CD14-positive monocyte (primary cell): ENCODE measurements at places on chromosomes 7 and 10.

DNA sequence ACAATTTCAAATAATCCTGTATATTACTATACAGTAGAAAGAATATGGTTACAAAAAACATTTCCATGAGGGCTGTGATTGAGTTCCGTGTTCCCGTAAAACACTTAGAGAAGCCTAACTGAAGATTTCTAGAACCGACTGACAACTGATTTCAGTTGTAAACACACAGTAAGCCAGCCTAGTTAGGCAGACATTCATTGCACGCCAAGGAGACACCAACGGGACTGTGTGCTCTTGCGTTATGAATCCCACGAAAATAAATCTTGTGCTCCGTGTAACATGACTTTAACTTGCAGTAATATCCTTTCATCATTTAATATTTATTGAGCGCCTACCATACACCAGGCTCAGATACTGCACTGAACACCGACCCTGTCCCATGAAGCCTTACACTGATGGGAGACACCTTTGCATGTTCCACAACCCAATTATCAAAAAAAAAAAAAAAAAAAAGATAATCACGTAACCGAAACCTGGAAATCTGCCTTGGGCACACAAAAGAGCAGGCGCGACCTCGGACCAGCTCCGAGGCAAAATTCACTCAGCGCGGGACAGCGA lies 420 bp upstream of the KLHL7 start:
- peak overlapping the region; percentile 92 for H3K4me3 ChIP-seq
- no peaks in the 10 kb centered on the region for H3K36me3 ChIP-seq
- peaks cover 16% of the 10 kb centered on the region for H3K4me1 ChIP-seq
- H3K27ac ChIP-seq = no peak overlapping the region

- H3K27me3 ChIP-seq = no peaks in the 10 kb centered on the region
- H3K4me1 ChIP-seq = peaks cover 37% of the 10 kb centered on the region
- no peak overlapping the region for H3K4me3 ChIP-seq
- H3K36me3 ChIP-seq = no peaks in the 10 kb centered on the region
- H3K27ac ChIP-seq = peak overlapping the region; percentile 87
Measured at GRCh38 chr7:36726311-36726710, 2.0 kb upstream of the AOAH start.

GRCh38 chr10:69345402-69345801 lies 67.1 kb downstream of the HK1 start:
- H3K27ac ChIP-seq = peak overlapping the region; percentile 83
- peaks cover 32% of the 10 kb centered on the region for H3K36me3 ChIP-seq
- no peak for DNase-seq
- peaks cover 71% of the 10 kb centered on the region for H3K4me1 ChIP-seq

DNA sequence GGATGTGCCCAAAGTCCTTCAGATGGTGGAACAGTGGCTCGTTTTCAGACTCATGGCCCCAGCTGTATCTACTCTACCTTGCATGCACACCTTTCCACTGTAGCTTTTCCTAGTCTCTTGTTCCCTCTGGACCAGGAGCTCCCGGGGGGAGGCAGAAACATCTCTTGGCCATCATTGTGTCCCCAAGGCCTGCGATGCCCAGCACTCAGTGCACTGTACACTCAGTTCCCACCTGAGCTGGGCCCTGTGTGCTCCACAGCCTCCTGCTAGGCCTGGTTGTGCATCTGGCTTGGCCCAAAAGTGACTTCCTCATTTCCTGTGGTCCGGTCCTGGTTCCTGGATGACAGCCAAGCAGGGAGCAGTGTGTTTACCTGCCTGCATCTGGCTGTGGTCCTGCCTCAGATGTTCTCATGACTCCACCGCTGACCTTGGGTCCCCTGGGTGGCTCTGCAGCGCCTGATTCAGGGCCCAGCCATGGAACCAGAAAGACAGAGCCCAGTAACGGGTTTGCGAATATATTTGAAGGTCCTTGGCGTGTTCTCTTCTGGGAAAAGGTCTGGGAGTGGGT lies 9.9 kb upstream of the DOCK1 start:
- no peaks in the 10 kb centered on the region for H3K27me3 ChIP-seq
- no peaks in the 10 kb centered on the region for H3K36me3 ChIP-seq
- H3K4me3 ChIP-seq = no peak overlapping the region
- H3K4me1 ChIP-seq = no peaks in the 10 kb centered on the region

DNA sequence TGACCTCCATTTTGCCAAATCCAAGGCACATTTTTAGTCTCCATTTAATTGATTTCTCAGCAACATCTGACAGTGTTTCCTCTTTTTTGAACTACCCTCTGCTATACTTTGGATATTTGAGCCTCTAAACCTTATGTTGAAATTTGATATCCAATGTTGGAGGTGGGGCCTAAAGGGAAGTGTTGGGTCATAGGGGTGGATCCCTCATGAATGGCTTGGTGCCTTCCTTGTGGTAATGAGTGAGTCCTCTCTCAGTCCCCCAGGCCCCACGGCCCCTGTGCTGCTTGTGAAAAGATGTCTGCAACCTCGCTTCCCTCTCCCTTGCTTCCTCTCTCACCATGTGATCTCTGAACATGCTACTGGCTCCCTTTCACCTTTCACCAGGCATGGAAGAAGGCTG lies 96.8 kb upstream of the DGKB start:
- H3K27ac ChIP-seq = no peak overlapping the region
- no peaks in the 10 kb centered on the region for H3K27me3 ChIP-seq
- no peak overlapping the region for H3K4me3 ChIP-seq
- no peaks in the 10 kb centered on the region for H3K4me1 ChIP-seq
- DNase-seq = no peak
- no peaks in the 10 kb centered on the region for H3K36me3 ChIP-seq

DNA sequence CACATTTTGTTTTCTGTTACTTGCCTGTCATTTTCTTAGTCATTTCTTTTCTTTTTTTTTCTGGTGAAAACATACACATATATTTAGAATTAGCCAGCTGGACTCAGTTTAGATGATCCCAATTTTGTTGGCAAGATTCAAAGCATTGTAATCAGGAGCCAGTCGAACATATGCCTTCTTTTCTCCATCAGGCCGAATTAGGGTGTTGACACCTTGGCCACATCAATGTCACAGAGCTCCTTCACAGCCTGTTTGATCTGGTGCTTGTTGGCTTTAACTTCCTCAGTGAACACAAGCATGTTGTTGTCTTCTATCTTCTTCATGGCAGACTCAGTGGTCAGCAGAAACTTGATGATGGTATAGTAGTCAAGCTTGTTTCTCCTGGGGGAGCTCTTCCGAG lies 32.6 kb downstream of the PHF14 start:
- no peak overlapping the region for H3K4me3 ChIP-seq
- no peak overlapping the region for H3K27ac ChIP-seq
- no peaks in the 10 kb centered on the region for H3K27me3 ChIP-seq
- H3K4me1 ChIP-seq = no peaks in the 10 kb centered on the region
- no peaks in the 10 kb centered on the region for H3K36me3 ChIP-seq

GRCh38 chr7:93530701-93531100 lies 43.8 kb downstream of the CALCR start:
- no peak overlapping the region for H3K27ac ChIP-seq
- H3K36me3 ChIP-seq = no peaks in the 10 kb centered on the region
- DNase-seq = no peak
- H3K27me3 ChIP-seq = no peaks in the 10 kb centered on the region
- no peak overlapping the region for H3K4me3 ChIP-seq
- H3K4me1 ChIP-seq = no peaks in the 10 kb centered on the region

- no peaks in the 10 kb centered on the region for H3K4me1 ChIP-seq
- no peak overlapping the region for H3K27ac ChIP-seq
- no peaks in the 10 kb centered on the region for H3K27me3 ChIP-seq
- H3K36me3 ChIP-seq = no peaks in the 10 kb centered on the region
- no peak overlapping the region for H3K4me3 ChIP-seq
Measured at GRCh38 chr7:35480806-35481205, 214.1 kb downstream of the HERPUD2 start.

DNA sequence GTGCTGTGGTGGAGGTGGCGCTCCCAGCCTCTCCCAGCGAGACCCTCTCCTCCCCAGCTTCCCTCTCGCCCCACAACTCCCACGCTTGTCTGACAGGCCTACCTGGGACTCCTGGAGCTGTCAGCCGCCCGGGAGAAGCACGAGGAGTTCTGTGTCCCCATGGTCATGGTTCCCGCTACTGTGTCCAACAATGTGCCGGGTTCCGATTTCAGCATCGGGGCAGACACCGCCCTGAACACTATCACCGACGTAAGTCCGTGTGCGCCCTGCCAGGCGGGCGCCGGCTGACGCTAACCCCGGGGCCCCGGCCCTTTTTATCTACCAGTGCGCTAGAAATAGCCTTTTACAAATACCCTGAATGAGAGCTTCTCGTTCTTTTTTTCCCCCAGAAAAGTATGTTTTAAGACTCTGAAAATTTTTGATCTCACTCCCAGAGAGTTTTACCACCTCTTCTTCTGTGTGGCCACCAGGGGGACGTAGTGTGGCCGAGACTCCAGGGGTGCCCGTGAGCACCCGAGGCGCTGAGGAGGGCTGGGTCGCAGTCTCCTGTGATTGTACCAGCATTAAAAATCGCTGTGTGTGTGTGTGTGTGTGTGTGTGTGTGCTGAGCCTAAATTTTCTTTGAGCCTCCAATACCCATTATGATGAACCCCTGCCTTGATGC lies 52.6 kb downstream of the PFKP start:
- DNase-seq = no peak
- no peaks in the 10 kb centered on the region for H3K27me3 ChIP-seq
- no peaks in the 10 kb centered on the region for H3K4me1 ChIP-seq
- no peak overlapping the region for H3K27ac ChIP-seq
- peaks cover 67% of the 10 kb centered on the region for H3K36me3 ChIP-seq

GRCh38 chr7:64787295-64787694 lies 6.9 kb upstream of the ZNF138 start:
- no peaks in the 10 kb centered on the region for H3K36me3 ChIP-seq
- no peak overlapping the region for H3K27ac ChIP-seq
- DNase-seq = no peak
- H3K4me3 ChIP-seq = no peak overlapping the region
- H3K4me1 ChIP-seq = no peaks in the 10 kb centered on the region
- no peaks in the 10 kb centered on the region for H3K27me3 ChIP-seq

- H3K36me3 ChIP-seq = no peaks in the 10 kb centered on the region
- DNase-seq = no peak
- H3K27ac ChIP-seq = no peak overlapping the region
- H3K4me3 ChIP-seq = no peak overlapping the region
Measured at GRCh38 chr10:12644380-12645144, 295.2 kb downstream of the CAMK1D start.

DNA sequence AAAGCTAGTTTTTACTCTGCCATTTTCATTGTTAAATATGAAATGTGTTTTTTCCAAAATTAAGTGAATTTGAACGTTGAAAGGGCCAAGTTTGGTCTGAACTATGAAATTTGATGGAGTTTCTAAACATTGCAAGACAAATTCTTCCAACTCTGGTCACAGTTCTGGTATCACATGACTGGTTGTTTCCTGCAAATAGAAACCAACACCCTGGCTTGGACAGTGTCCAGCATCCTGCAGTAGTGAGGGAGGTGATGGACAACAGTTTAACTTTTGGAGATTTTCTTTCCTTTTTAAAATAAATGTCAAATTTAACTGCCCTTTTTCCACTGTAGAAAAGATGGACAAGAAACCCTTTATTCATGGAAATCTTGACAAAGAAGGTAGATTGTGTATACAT lies 54.8 kb upstream of the AGBL3 start:
- H3K4me1 ChIP-seq = peaks cover 8% of the 10 kb centered on the region
- DNase-seq = no peak
- H3K27me3 ChIP-seq = no peaks in the 10 kb centered on the region
- H3K36me3 ChIP-seq = no peaks in the 10 kb centered on the region
- H3K27ac ChIP-seq = no peak overlapping the region
- H3K4me3 ChIP-seq = no peak overlapping the region

- no peak for DNase-seq
- peaks cover 42% of the 10 kb centered on the region for H3K4me1 ChIP-seq
- no peaks in the 10 kb centered on the region for H3K27me3 ChIP-seq
- no peak overlapping the region for H3K4me3 ChIP-seq
- peak overlapping the region; percentile 13 for H3K27ac ChIP-seq
Measured at GRCh38 chr10:99654390-99655175, 4.7 kb upstream of the ENTPD7 start.

DNA sequence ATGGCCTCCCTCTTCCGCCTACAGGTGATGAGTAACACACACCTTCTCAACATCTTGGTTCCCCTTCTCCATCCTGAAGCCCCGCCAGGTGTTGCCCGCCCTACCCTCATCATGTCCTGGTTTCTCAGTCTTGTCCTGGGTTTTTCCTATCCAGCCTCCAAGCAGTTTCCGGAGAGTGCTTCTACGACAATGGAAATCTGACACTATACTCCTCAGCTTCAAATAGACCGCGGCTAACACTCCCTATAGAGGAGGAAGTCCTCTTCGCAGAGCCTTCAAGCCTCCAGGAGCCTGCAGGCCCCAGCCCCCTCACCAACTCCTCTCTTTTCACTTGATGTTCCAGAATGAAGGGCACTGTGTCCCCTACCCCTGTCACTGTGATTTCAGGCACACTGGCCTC lies 147.4 kb downstream of the PRPF18 start:
- H3K27me3 ChIP-seq = no peaks in the 10 kb centered on the region
- H3K27ac ChIP-seq = no peak overlapping the region
- no peak for DNase-seq
- H3K4me3 ChIP-seq = no peak overlapping the region
- no peaks in the 10 kb centered on the region for H3K36me3 ChIP-seq
- no peaks in the 10 kb centered on the region for H3K4me1 ChIP-seq

DNA sequence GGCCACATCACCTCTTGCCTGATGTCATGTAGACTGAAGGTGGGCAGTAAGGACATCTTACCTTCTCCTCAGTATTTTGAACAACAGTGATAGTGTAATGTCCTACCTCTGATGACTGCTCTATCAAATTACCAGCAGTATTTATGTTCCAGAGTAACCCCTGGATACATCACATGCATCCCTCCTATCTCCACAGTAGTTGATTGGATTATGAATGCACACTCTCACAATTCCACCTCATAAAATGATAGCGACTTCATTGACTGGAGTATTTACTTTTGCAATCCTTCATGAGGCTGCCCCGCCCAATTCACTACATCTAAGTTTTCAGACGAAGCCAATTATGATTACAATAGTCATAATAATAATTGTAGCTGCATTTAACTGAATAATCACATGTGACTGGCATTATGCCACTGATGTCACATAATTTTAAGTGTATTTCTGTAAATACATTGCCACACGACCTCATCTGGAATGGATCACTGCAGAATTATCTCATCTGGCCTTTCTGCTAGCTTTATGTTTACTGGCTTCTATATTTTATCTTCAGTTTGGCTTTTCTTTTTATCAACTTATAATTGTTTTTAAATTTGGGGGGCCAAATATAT lies 268.9 kb downstream of the SLC25A13 start:
- no peaks in the 10 kb centered on the region for H3K4me1 ChIP-seq
- H3K36me3 ChIP-seq = no peaks in the 10 kb centered on the region
- DNase-seq = no peak
- H3K27me3 ChIP-seq = no peaks in the 10 kb centered on the region

GRCh38 chr10:14329746-14330173 lies 964 bp downstream of the FRMD4A start:
- no peak overlapping the region for H3K27ac ChIP-seq
- peaks cover 17% of the 10 kb centered on the region for H3K27me3 ChIP-seq
- H3K36me3 ChIP-seq = no peaks in the 10 kb centered on the region
- no peaks in the 10 kb centered on the region for H3K4me1 ChIP-seq
- no peak for DNase-seq

DNA sequence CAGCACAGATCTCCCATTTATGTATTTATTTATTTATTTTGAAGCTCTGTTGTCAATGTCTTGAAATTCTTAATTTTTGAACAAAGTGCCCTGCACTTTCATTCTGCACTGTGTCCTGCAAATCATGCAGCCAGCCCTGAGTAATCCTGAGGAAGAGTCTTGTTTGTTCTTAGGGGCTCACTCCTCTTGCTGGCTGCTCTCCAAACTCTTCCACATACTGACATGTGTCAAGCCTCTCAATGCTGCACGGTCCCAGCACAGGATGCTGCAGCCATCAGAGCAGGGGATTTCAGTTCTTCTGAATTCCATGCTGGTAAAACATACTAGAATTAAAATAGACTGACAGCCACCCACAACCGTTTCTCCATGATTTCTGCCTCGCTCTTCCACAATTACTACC lies 207.2 kb downstream of the PARD3 start:
- H3K36me3 ChIP-seq = no peaks in the 10 kb centered on the region
- DNase-seq = no peak
- H3K4me1 ChIP-seq = no peaks in the 10 kb centered on the region
- no peak overlapping the region for H3K4me3 ChIP-seq
- H3K27me3 ChIP-seq = no peaks in the 10 kb centered on the region
